ENCODE measurements at places on chromosomes 5 and 9.

DNA sequence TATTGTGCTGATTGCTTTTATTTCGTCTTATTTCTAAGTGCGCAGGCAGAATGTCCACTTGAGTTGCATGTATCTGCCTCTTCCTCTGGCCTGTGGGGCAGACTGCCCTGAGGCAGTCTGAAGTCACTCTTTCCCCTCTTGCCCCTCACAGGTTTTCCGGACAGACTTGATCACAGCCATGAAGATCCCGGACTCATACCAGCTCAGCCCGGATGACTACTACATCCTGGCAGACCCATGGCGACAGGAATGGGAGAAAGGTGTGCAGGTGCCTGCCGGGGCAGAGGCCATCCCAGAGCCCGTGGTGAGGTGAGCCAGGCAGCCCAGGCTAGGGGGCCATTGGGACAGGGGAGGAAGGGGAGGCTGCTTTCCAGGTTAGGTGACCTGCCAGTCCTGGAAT, 26.4 kb downstream of the JADE2 start:
- DNase-seq, result no peak

DNA sequence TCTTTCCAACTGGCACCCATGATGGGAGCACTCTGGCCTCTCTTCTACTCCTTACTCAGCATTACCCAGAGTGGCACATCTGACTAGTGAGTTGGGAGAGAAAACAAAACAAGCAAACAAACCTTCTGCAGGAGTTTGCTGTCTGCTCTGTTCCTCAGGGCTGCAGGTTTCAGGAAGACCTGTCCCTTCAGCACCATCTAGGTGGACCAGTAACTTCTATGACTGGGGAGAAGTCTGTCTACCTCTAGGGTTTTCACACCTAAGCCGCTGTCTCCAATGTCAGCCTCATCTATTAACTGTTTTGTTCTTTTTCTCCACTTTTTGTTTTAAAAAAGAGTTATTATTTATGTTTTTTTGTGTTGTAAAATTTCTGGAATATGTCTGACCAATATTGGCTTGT, 58.7 kb downstream of the RAB3C start:
- DNase-seq, result no peak

- DNase-seq, result no peak
Measured at GRCh38 chr5:123286891-123287290, 136.3 kb downstream of the CEP120 start.

- DNase-seq, result no peak
Measured at GRCh38 chr5:144390133-144390532, 219.5 kb downstream of the KCTD16 start.

- no peak for DNase-seq
Measured at GRCh38 chr5:125181955-125182354, 435.5 kb upstream of the ZNF608 start.

DNA sequence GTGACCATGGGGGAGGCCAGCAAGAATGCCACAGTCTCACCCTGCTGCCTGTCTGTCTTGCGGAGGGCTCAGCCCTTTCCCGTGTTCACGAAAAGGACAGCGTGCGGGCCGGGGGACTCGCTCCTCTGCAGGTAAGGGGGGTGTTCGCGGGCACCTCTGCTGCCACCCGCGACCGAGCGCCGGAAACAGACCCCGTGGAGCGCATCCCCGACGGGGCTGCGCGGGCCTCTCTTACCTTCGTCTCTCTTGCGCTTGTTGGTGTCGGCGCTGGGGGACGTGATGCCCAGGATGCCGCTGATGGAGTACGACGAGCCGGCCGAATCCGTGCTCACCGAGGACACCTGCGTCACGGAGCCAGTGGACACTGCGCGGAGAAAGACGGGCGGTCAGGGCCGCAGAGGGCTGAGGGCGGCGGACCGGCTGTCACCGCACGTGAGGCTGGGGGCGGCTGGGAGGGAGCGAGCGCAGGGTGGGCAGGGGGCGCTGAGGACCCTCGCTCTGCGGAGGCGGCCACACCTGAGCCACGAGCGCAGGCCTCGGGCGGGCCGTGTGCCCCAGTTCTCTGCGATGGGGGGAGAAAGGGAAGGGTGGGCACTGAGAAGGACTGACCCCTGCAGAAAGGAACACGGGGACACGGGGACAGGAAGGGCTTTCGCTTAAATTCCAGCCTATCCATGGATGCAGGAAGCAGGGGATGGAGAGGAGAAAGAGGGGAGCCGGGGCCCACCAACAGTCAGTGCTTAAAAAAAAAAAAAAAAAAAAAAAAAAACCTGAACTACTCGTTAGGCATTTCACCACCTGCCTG, 31.5 kb downstream of the PAX5 start:
- DNase-seq, result no peak

DNA sequence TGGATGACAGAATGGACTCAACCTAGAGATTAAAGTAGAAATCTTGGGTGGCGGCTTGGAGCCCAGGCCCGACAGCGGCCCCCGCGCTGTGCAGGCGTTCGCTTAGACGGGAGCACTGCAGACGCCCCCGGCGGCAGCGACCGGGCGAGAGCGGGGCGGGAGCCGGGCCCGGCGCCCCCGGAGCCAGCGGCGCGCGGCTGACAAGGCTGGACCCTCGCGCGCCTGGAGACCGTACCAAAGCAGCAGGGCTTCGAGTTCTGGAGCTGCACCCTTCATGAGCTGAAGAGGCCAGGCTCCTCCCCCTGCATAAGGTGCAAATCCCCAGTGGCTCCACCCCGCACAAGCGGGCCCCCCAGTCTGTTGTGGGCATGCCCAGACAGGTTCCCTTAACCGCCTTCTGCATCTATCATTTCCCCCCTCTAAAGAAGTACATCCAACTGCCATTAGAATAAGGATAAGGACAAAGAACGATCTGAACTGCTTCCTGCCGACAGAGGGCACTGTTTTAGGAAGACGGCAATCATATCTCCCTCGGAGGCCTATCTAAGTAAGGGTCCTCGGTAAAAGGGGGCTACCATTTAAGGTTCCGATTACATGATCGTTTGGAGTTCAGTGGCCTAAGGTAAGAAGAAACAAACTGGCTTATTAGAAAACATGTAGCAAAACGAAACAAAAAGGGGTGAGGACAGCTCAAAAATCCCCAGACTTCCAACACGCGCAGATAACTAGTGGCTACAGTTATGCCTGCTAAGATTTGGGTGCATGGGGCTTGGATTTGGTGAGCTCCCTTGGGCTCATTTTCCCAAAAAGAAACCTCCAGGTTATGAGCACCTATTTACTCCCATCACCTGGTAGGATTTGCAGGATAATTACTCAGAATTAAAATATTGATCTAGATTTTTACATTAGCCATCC, 66.3 kb downstream of the RGMB start:
- no peak for DNase-seq

DNA sequence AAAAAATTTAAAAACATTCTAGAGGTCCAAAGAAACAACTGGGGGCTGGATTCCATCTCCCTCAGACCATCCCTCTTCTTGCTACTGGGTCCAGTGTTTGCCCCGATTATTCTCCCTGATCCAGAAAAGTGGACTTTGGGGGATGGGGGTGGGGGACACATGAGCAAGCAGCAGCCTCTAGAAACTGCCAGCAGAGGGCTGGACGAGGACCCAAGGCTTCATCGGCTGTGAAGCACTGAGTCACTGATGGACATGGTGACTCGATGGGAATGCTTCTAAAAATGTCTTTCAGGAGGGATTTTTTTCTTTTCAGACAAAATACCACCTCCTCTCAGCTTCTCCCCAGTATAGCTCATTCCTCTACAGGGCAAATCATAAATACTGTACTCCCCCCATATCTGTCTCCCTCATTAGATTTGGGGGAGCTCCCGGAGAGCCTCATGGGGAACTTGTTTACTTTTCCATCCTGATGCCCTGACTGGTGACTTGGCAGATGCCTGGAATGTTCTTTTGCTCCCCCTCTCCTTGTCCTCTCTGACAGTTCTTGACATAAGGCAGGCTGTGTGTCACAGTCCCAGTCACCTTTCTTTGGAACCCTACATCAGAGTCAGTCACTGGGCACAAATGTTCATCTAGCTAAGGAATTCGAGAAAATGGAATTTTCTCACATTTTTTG, 67.2 kb upstream of the STC2 start:
- no peak for DNase-seq

DNA sequence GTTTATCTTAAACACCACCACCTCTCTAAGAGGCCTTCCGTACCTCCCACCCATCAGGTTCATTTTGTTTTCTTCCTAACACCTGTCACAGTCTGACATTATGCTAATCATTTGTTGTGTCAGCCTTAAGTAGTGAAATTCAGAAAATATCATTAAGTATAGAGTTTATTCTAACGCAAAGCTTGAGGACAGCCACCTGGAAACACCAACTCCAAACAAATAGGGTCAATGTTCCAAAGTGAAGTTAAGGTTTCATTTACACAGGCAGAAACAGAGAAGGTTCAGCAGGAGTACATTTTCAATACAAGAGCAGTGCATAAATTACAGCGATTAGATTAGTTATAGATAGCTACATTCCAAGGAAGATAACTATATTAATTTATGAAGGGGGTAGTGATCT, 1.3 kb upstream of the SMC5 start:
- no peak for DNase-seq

GRCh38 chr5:57937025-57937424, 454.4 kb upstream of the ACTBL2 start:
- no peak for DNase-seq

GRCh38 chr5:181170237-181170825, 22.9 kb downstream of the OR2V2 start:
- DNase-seq, result no peak

GRCh38 chr9:104334549-104334948, 169.5 kb upstream of the OR13F1 start:
- DNase-seq, result no peak

GRCh38 chr5:27242258-27242626, 203.9 kb upstream of the CDH9 start:
- DNase-seq, result no peak

- DNase-seq, result no peak
Measured at GRCh38 chr5:152376886-152377285, 28.2 kb downstream of the NMUR2 start.

DNA sequence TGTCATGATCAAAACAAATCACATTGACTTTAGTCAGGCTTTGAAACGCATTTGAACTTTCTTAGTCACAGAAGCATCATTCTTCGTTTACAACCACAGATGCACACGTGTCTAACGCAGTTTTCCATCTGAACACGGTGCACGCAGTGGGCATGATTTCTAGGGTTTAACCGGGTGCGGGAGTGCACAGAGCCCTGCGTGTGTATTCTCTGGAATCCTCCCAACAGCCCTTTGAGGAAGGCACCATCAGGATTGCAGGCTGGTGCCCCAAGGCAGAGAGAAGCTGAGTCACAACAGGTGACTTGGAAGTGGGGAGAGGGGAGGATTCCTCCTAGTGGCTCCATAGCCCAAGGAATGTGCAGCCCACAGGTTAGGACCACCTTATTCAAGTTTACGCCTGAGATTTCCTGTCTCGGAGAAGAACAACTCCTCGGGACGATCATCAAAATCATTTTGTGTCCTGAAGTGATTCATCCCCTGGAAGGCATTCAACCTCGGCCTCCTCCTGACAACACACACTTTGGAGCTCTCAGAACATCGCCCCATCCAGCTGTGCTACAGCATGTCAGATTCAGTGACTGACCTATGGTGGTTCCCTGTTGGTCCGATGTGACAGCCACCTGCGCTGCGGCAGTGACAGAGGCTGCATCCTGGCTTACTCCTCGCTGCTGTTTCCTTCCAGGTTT, 13.1 kb downstream of the ROPN1L start:
- no peak for DNase-seq

Measured in activated CD8-positive, alpha-beta memory T cell treated with anti-CD3 and anti-CD28 coated beads for 4 hours (primary cell).